AG08395 (cell line): ENCODE measurements at places on chromosomes 5 and 9.

DNA sequence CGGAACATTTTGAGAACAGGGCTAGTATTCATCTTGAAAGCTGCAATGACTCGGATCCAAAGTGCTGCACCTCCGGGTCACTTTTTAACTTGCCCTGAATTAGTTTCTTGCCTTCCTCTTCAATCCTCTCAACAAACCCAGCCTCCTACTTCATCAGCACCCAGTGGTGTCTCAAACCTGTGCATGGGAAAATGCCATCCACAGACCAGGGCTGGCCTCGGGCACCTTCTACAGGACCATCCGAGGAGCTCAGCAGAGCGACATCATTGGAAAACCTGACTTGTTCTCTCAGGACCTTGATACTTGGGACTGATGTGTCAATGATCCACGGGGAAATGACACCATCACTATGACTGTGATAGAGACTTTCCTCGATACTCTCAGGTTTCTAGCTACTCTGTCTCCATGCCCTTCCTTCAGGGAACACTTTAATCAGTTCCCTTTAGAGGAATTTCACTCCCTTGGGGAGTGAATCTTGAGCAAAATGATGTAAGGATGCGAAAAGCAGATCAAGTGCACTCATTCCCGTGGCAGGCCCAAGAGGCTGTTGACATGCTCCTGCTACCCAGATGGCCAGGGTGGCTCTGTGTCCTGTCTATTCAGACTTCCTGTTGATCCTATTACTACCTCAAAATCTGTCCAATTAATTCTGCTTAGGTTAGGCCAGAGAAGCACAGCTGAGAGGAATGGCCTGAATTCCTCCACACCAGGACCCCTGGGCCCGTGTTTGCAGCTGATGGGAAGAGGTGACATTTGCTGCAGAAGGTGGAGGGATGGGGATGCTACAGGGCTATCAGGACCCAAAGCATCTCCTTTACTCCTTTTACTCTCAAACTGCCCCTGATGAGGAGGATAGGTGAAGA is 96.5 kb upstream of the SLC25A48 start:
- DNase-seq: no peak

- no peak for DNase-seq
These were observed 89.5 kb upstream of the ARAP3 start for GRCh38 chr5:141771562-141771961.

DNA sequence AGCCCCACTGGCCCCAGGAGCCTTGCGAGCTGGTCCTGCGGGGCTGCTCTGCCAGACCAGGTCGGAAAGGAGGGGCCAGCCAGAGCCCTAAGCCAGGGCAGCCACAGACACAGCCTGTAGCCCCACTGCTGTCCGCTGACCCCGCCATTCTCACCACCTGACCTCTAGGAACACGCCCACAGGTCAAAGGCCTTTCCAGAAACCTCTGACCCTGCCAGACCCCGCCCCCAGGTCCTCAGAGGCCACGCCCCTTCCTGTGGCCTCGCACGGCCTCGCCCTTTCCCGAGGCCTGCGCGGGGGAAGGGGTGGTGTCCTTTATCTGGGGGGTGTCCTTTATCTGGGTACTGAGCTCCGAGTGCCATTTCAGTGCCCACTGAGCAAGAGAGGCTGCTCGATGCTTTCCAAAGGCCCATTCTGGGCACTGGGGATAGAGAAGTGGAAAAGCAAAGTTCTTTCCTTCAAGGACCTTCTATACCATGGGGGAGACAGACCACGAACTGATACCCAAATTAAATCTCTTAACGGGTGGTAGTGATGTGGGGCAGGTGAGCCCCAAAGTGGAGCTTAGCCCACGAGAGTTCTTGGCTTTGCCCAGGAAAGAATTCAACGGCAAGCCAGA is 46.5 kb downstream of the P4HA2 start:
- DNase-seq: no peak

DNA sequence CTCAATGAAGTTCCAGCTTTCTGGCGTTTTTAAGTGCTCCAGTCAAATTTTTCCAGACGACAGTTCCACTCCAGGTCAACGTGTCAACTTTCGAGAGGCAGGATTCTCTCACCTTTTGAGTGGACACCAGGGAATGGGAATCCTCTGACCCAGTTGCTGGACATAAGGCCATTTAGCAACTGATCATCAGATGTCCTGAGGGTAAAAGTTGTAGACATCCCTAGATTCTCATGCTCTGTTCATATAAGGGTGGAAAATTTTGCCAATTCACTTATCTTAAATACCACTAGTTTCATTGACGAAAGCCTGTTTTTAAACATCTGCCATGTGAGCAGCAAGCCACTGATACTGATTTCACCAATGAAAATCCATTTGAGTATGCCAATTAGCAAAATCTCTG is 275.5 kb downstream of the MAST4 start:
- no peak for DNase-seq

- DNase-seq: no peak
These were observed 17.3 kb downstream of the MAMDC2 start for GRCh38 chr9:70060883-70061507.

DNA sequence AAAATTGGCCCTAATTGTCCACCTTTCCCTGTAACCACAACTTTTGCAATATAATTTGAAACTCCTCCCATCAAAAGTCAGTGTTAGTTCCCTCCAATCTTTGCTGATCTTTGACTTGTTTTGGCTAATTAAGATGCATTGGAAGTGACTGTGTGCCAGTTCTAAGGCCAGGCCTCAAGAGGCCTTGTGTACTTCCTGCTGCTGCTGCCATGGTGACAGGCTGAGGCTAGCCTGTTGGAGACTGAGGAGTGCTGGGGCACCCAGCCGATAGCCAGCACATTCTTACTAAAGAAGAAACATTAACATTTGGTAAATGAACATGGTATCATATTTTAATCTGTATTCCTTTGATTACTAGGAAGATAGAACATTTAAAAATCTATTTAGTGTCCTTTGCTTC is 86.5 kb downstream of the SREK1 start:
- DNase-seq: no peak

- DNase-seq: peak; percentile 66
These were observed 120.1 kb upstream of the LPAR1 start for GRCh38 chr9:111158363-111158762.

GRCh38 chr9:112753725-112754124 is 3.2 kb downstream of the SNX30 start:
- peak; percentile 88 for DNase-seq

- DNase-seq: peak; percentile 35
These were observed 24.6 kb upstream of the NANS start for GRCh38 chr9:98031935-98032334.

DNA sequence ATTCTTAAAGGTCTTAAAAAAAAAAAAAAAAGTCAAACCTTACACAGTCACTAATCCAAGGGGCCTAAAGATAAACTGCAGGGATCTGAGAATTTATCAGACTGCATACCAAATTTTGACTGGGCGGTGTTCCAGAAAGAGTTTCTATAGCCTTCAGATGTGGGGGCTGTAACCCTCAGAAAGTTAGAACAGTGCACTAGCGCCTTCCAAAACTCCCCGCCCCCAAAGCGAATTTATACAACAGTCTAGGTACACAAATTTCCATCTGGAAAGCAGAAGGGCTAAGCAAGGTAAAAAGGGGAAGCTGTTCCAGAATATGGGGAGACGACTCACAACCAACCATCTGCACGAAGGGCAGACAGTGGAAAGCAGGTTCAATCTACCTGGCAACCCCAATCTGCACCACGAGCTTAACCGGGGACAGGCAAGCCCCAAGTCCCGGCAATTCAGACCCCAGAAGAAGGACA is 813 bp downstream of the ERMP1 start:
- no peak for DNase-seq

DNA sequence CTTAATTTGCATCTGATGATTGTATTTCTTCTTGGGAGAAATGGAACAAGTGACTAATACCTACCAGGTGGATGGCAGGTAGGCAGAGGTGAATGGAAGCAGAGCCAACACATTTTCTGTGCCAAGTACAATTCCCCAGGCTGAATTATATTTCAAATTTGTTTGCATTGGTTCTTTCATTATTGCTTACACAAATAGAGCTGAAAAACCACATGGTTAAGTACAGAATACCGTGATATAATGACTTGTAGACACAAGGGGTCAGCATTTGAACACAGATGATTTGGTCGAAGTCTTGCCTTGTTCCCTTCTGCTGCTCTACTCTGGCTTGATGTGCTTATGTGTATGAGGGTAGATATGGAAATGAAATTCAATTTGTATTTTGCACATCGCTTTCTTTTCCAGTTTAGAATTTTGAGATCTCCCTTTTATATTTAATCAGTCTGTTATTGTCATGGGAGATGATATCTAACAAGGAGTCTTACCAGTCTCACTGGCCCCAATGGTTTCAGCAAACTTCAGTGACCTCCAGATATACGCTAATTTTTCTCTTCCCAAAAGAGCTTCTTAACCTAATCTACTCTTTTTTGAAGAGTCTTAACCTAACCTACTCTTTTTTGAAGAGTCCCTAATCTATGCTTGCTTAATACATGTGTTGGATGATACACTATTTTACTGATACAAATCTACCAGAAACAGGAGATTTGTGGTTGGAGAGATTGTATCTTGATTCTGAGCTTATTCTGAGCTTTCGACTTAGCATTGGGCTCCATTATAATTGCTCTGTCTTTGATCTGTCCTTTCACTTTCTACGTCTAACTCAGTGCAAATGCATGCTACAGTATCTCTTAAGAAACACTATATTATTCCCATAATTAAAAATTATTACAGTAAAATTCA is 88.1 kb downstream of the PCSK1 start:
- DNase-seq: peak; percentile 75
